ENCODE measurements at places on chromosomes 5 and 9. TPM values are rescaled to one million over a fixed set of nuclear protein-coding genes. Genes with fewer than 3 reads are reported as not detected.
A peak's percentile ranks its signal among the peaks of the same experiment; 100 is the strongest.

GLDC gene
- total RNA-seq, result 1.1 TPM

GRCh38 chr5:114665551-114665950 is 303.7 kb downstream of the KCNN2 start:
- H3K4me1 ChIP-seq, result no peaks in the 10 kb centered on the region
- H3K36me3 ChIP-seq, result no peaks in the 10 kb centered on the region
- no peak for DNase-seq
- H3K27ac ChIP-seq, result no peak overlapping the region

GRCh38 chr9:130036099-130036498 is 6.9 kb downstream of the FNBP1 start:
- no peak overlapping the region for H3K27ac ChIP-seq
- H3K4me1 ChIP-seq, result no peaks in the 10 kb centered on the region
- H3K36me3 ChIP-seq, result no peaks in the 10 kb centered on the region
- no peak for DNase-seq
- H3K4me3 ChIP-seq, result no peak overlapping the region
- H3K27me3 ChIP-seq, result no peaks in the 10 kb centered on the region

DNA sequence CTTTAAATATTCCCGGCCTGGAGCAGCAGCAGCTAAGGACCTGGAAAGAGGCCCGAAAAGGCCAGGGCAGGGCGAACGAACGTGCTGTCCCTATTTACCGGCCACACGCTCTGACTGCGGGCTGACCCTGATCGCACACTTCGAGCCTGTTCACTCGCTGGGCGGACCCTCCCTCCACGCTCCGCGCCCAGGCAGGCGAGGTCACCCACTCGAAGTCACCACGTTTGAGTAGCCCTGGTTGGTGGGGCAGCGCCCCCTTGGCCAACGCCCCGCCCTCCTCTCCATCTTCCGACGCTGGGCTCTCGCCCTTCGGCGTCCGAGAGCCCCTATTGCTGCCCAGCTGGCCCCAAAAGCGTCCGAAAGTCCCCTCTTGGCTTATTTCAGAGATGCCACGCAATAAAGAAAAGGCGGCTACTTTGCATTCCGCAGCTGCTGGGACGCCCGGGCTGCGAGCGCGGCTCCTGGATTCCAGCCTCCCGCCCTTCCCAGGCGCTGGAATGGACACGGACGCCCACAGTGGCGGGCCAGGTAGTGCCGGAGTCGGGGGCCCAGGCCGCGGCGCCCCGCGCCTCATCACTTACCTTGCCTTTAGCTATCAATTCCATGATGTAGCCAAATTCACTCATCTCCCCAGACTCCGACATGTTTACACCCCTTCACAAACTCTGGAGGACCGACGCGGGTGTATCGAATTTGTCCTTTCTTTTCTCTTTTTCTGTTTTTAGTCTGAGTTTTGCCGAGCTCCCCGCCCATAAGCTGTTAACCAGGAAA is 9.9 kb upstream of the TRIM36 start:
- no peak overlapping the region for H3K27ac ChIP-seq
- H3K36me3 ChIP-seq, result no peaks in the 10 kb centered on the region
- peak overlapping the region; percentile 17 for H3K4me3 ChIP-seq
- peaks cover 10% of the 10 kb centered on the region for H3K4me1 ChIP-seq
- DNase-seq, result peak; percentile 55

BOD1 gene
- 37.3 TPM for total RNA-seq

ADAMTSL2 gene
- total RNA-seq, result 20.6 TPM

DNA sequence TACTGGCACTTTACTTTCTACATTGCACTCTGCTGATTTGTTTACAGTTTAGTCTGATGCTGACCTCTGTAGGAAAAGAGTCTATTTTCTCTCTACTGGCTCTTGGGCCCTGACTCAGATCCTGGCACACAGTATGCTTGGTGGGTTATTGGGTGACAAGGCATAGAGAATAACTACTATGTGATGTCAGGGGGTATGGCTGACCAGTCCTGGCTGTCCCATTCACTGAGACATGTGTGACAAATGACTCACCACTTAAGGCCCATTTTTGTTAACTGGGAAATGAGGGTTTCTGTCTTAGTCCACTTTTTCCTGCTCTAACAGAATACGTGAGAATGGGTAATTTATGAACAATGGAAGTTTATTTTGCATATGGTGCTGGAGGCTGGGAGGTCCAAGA is 66.4 kb downstream of the DAPK1 start:
- H3K27me3 ChIP-seq, result no peaks in the 10 kb centered on the region
- no peaks in the 10 kb centered on the region for H3K4me1 ChIP-seq
- peaks cover 4% of the 10 kb centered on the region for H3K36me3 ChIP-seq

SPINK7 gene
- total RNA-seq, result not detected

DNA sequence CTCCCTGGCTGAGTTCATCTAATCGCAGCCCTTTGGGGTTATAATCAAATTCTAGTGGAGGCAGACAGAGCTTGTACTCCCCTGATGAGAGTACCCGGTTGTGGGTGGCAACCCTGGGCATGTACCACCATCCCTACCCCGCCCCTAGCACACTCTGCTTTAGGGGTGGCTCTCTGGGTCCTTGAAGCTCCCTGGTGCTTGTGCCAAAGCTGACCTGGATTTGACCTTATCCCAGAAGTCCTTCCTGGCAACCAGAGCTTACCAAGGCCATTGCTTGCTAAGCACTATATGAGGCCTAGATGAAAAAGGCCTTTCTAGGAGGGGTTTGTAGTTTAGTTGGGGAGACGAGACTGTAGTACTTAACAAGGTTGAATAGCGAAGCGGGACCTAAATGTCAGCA is 72.2 kb downstream of the RGS3 start:
- no peaks in the 10 kb centered on the region for H3K27me3 ChIP-seq
- no peak overlapping the region for H3K4me3 ChIP-seq
- peak overlapping the region; percentile 76 for H3K27ac ChIP-seq

DNA sequence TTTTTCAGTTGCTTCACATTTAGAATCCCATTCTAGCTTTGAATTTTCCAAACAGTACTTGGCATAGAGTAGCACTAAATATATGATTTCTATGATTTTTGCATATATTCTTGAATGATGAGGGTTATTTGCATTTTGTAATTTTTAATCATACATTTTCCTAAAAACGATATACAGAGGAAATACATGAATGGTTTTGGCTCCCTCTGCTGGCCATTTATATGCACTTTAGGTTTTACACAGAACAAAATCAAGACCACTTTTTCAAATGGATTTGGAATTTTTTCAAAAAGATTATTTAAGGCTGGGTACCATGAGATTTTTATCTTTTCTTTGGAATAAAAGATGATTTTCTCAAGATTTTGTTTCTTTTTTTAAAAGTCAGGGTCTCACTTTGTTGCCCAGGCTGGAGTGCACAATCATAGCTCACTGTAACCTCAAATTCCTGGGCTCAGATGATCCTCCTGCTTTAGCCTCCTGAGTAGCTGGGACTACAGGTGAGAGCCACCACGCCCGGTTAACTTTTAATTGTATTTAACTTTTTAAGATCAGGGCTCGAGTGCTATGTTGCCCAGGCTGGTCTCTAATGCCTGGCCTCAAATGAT is 16.7 kb upstream of the COMMD10 start:
- no peaks in the 10 kb centered on the region for H3K36me3 ChIP-seq
- no peaks in the 10 kb centered on the region for H3K4me1 ChIP-seq
- H3K4me3 ChIP-seq, result no peak overlapping the region
- peak; percentile 81 for DNase-seq
- no peaks in the 10 kb centered on the region for H3K27me3 ChIP-seq
- H3K27ac ChIP-seq, result no peak overlapping the region

PIP5KL1 gene
- total RNA-seq, result 4.9 TPM

DNA sequence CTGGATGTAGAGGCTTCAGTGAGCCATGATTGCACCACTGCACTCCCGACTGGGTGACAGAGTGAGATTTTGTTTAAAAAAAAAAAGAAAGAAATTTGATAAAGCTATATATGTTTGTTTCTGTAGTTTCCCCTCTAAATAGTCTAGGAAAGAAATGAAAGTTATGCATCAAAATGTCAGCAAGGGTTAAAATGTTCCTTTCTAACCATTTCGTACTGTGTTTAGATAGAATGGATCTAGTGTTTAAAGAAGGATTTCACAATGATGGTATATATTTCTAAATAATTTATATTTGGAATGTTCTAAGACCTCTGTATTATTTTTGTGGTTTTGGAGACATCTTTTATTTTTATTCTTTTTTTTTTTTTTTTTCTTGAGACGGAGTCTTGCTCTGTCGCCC is 22.7 kb downstream of the TEK start:
- no peak overlapping the region for H3K4me3 ChIP-seq
- H3K27me3 ChIP-seq, result no peaks in the 10 kb centered on the region
- no peak overlapping the region for H3K27ac ChIP-seq
- H3K4me1 ChIP-seq, result peaks cover 6% of the 10 kb centered on the region
- DNase-seq, result no peak

HNRNPH1 gene
- total RNA-seq, result 422 TPM

- H3K27me3 ChIP-seq, result no peaks in the 10 kb centered on the region
- no peak overlapping the region for H3K4me3 ChIP-seq
- no peaks in the 10 kb centered on the region for H3K36me3 ChIP-seq
- H3K4me1 ChIP-seq, result peaks cover 10% of the 10 kb centered on the region
Observed at GRCh38 chr9:75960551-75960950, 70.1 kb downstream of the PCSK5 start.

- H3K27me3 ChIP-seq, result no peaks in the 10 kb centered on the region
- DNase-seq, result peak; percentile 84
- H3K36me3 ChIP-seq, result no peaks in the 10 kb centered on the region
Observed at GRCh38 chr9:35258660-35259474, 97.1 kb downstream of the UNC13B start.

- no peaks in the 10 kb centered on the region for H3K27me3 ChIP-seq
- H3K4me3 ChIP-seq, result no peak overlapping the region
- H3K36me3 ChIP-seq, result no peaks in the 10 kb centered on the region
Observed at GRCh38 chr9:97556036-97556720, 54.7 kb downstream of the TMOD1 start.

PRLR gene
- 1.4 TPM for total RNA-seq

SPINK6 gene
- total RNA-seq, result not detected

Data from lung (tissue), 17 donors.